ENCODE measurements at places on chromosomes 7 and 10.

GRCh38 chr10:13515467-13515866 lies 13.3 kb downstream of the BEND7 start:
- no peak for DNase-seq

DNA sequence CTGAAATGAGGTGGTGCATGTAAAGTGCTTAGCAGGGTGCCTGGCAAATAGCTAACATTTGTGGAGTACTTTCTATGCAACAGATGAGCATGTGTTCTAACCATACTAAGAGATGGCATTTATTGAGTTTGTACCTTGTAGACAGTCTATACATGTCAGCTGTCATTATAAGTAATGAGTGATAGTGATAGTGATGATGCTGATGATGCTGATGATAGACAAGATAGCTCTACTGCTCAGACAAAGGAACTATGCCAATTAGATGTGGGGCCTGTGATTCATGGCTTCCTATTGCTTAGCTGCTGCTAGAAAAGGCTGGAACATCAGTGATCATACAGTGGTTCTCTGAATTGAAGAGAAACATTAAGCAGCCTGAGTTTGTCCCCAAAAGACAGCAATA lies 585.8 kb downstream of the KCNMA1 start:
- DNase-seq: no peak

DNA sequence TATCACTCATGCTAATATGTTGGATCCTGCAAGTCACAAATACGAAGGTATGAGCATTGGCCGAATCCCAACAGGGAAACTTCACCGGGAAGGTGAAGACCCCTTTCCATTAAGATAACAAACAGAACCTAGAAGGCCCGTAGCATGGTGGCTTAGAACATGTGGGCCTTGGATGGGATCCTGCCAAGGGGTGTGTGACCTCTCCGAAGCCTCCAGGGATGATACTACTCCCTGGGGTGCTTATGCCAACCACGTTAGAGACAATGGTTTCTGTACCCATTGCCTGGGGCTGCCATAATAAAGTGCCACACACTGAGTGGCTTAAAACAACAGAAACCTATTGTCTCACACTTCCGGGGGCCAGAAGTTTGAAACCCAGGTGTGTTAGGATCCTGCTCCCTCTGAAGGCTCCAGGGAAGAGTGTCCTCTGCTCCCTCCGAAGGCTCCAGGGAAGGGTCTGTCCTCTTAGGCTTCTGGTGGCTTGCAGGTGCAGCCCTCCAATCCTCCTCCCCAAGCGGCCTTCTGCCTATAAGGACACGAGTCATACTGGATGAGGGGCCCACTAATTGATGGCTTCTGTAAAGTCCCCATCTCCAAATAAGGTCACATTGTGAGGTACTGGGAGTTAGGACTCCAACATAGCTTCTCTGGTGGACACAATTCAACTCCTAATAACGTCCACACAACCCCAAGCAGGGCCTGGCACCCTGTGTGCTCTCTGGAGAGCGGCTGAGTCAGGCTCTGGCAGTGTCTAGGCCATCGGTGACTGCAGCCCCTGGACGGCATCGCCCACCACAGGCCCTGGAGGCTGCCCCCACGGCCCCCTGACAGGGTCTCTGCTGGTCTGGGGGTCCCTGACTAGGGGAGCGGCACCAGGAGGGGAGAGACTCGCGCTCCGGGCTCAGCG lies 992 bp upstream of the MGMT start:
- DNase-seq: no peak

DNA sequence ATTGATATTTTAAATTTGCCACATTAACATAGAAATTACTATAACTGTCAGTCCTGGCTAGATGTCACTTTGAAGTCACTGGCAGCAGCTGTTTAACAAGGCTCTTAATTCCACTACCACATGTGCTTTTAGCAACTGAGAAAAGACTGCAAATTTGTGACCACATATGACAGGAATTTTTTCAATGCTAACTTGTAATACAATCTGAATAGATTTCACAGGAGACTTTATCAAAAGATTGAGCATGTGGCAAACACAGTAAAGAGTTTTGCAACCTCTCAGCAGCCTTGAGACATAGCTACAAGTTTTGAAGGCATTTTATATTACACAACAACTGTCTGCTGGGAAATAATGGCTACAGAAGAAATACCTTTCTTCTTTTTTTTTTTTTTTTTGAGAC lies 73.0 kb downstream of the MICU1 start:
- no peak for DNase-seq

DNA sequence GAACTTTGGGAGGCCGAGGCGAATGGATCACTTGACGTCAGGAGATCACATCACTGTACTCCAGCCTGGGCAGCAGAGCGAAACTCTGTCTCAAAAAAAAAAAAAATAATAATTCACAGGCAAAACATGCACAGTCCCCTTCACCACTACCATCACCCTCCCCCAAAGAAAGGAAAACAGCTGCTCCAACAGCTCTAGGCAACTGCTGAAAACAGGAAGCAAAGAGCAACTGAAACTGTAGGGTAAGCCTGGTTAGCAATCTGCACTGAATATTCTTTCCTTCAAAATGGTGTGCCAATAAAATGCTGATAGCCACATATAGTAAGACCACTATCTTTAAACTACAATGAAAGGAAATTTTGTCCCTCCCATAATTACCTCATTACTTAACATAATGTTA lies 11.8 kb downstream of the NT5C2 start:
- DNase-seq: no peak

DNA sequence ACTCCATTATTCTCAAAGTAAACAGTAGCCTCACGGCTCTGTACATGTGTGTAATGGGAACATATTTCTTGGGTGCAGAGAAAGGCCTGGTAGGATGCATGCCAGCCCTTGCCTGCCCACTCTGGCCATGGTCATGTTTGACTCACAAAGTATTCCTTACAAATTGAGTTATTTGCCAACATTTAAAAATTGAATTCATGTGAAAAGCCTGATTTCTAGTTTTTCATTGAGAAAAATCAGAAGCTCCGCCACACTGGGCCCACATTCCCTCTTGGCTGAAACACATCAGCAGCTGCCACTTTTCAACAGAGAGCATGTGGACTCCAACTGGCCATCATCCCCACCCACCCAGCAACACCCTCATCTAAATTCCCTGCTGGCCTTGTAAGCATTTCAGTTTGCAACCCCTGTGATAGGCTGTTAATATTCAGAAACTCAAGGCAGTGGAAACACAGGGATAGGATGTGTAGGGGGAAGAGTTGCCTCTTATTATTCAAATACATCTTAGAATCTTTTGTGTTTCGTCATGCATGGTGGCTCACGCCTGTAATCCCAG lies 40.9 kb downstream of the CDH23 start:
- no peak for DNase-seq

- no peak for DNase-seq
Observed at GRCh38 chr7:96316949-96317348, 4.9 kb downstream of the SLC25A13 start.

- DNase-seq: no peak
Observed at GRCh38 chr10:130141878-130142277, 5.7 kb downstream of the GLRX3 start.

GRCh38 chr7:1889556-1890181 lies 219.6 kb downstream of the ELFN1 start:
- no peak for DNase-seq

DNA sequence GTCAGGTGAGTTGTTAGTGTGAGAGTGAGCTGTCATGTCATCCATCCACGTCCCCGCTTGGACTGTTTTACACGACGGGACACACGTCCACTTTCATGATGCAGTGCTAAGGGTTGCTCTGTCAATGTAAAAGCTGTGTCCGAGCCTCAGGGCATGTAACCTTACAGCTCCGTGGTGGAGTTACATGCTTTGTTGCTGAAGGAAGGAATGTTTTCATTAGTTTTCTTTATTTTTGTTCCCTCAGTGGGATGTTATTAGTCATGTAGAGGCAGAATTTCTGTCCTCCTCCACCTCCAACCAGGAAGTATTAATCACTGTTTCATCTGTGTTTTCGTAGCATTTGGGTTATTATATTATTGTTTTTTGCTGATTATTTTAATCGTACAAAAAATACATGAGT lies 88.6 kb downstream of the NRG3 start:
- no peak for DNase-seq

DNA sequence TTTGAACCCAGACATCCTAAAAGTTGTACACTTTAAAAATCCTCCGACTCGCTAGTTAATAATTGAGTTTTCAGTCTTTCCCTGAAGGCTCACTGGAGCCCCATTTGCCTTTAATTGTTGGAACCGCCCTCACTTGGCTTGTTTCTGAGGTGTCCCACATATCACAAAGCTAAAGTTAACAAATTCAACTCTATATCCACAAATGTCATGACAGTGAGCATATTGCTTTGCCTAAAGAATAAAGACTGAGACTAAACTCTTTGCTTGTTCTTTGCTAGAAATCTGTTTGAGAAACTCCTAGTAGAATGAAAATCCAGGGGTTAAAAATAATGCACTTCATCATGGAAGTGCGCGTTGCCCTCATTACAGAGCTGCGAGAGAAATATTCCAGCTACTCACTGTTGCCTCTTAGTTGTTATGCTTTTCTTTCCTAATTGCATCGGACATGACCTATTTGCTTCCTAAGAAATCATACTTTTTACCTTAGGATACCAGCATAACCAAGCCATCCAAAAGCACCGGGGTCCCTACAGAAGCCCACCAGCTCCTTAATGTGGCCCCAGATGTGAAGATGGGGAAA lies 752 bp downstream of the THSD7A start:
- DNase-seq: no peak

DNA sequence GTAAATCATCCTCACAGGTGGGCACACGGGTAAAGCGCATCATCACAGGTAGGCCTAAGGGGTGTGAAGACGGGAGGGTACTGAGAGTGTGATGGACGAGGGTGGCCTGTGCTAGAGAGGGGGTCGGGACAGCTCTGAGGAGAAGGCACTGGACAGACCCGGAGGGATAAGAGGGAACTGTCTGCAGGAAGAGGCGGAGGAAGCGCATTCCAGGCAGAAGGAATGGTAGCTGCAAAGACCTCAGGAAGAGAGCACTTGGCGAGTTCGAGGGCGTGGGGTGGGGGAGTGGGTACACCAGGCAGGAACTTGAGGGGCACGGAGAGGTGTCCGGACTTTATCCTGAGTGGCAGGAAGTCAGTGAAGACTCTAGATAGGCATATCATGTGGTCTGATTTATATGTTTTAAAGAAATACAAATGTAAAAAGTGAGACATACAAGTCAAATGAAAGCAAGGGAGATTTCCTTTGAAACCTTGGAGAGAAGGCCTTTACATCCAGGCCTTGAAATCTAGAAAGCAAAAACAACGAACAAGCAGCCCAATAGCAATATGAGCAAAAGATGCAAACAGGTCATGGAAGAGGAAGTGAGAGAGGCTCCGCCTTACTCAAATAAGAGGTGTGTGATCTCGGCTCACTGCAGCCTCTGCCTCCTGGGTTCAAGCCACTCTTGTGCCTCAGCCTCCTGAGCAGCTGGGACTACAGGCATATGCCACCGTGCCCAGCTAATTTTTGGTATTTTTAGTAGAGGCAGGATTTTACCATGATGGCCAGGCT lies 3.6 kb downstream of the LHPP start:
- no peak for DNase-seq

DNA sequence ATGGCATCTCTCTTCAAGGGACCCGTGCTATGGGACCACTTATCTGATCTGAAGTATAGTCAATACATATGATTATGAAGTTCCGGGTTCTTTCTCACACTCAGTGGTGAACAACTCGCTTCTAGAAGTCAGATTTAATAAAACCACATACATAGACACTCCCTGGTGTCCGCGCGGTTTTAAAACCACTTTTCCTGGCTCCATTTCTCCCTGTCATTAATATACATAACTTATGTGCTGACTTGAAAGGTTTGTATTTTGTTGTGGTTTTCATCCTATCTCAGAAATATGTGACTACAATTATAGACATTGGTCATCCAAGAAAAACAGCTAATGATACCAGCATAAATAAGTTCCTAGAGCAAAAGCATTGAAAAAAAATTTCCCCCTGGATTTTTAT lies 34.0 kb downstream of the SVIL start:
- no peak for DNase-seq

GRCh38 chr7:44461387-44461786 lies 29.1 kb downstream of the NUDCD3 start:
- no peak for DNase-seq

- DNase-seq: no peak
Observed at GRCh38 chr10:122393288-122393687, 18.8 kb downstream of the PLEKHA1 start.

GRCh38 chr7:75776295-75776971 lies 4.4 kb upstream of the CCL26 start:
- DNase-seq: peak; percentile 32

GRCh38 chr7:64878684-64879083 lies 24.4 kb upstream of the ZNF273 start:
- no peak for DNase-seq

GRCh38 chr10:49767752-49768151 lies 5.6 kb upstream of the OGDHL start:
- DNase-seq: no peak

GRCh38 chr10:65931291-65932070 lies 994.4 kb upstream of the LRRTM3 start:
- no peak for DNase-seq

GRCh38 chr10:77311186-77311585 lies 326.4 kb downstream of the KCNMA1 start:
- no peak for DNase-seq

DNA sequence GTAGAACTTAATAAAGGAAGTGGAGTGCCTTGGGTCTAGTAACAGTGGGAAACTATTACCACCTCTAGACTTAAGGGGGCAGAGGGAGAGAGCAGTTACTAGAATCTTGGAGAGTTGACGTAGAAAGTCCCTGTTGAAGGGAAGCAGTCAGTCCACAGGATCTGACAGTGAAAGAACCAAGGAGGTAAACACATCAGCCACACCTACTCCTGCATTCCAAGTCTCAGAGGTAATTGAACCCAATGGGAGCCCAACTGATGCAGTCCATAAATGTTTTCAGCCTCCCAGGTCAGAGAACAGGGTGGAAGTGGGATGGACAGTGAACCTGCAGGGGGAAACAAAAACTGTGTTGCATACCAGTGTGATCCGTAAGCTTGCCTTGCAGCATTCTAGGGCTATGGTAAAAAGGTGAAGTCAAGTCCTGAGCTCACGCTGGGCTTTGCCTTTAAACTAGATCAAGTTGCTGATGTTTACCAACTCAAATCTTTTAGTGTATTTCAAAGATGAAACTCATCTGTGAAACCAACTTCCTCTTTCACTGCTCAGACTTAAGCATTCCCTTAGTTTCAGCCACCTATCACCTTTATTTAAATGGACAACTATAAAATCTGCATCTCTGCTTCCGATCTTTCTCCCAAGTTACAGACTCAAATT lies 57.2 kb downstream of the SLC16A12 start:
- no peak for DNase-seq

- DNase-seq: no peak
Observed at GRCh38 chr7:140640060-140640637, 464 bp downstream of the DENND2A start.

- no peak for DNase-seq
Observed at GRCh38 chr7:46853451-46853850, 728.5 kb downstream of the TNS3 start.

DNA sequence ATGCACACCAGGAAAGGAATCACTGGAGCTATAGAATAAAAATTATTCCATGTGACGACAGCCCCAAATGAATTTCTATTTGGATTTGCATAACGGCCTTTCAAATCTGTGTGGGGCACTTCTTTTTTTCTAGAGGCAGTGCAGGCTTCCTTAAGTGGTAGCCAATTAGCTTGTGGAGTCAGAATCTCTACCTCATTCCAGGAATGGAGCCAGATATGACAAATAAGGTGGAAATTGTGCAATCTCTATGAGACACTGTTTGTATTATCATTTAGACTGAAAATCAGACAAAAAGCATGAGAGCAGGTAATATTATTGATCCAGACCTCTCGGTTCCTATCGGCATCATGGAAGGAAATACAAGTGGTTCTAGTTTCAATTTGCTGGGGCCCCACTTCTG lies 78.7 kb downstream of the BEND7 start:
- DNase-seq: no peak

- DNase-seq: no peak
Observed at GRCh38 chr7:29270594-29271318, 76.2 kb downstream of the CHN2 start.

Measured in activated gamma-delta T cell treated with anti-CD3 and anti-CD28 coated beads, Interleukin-2, amount 50 U/mL, for 16 hours (primary cell).